T-helper 1 cell treated with Interleukin-12 subunit alpha and Interleukin-12 subunit beta and Interleukin-4 antibody, amounts not matched to agents 30 ng/mL and 1 ng/mL, for 36 hours (primary cell): ENCODE measurements at places on chromosomes 7 and 10. TPM values are rescaled to one million over a fixed set of nuclear protein-coding genes. Genes with fewer than 3 reads are reported as not detected.

Gene CHN2
- 0.29 and 0.74 TPM in 2 replicates for total RNA-seq

Gene C7orf33
- not detected in 2 replicates for total RNA-seq

Gene FAM13C
- total RNA-seq: not detected in 2 replicates

Gene CNPY1
- not detected in 2 replicates for total RNA-seq

Gene NAT16
- not detected in 2 replicates for total RNA-seq

Gene NYAP1
- 0.12 TPM in 1 of 2 replicates, not detected in the other for total RNA-seq

Gene SYT15
- total RNA-seq: 1.8 TPM in 2 replicates
